ENCODE measurements at places on chromosomes 1 and 21.

GRCh38 chr1:230140221-230141020 is 73.4 kb downstream of the GALNT2 start:
- no peak for DNase-seq

DNA sequence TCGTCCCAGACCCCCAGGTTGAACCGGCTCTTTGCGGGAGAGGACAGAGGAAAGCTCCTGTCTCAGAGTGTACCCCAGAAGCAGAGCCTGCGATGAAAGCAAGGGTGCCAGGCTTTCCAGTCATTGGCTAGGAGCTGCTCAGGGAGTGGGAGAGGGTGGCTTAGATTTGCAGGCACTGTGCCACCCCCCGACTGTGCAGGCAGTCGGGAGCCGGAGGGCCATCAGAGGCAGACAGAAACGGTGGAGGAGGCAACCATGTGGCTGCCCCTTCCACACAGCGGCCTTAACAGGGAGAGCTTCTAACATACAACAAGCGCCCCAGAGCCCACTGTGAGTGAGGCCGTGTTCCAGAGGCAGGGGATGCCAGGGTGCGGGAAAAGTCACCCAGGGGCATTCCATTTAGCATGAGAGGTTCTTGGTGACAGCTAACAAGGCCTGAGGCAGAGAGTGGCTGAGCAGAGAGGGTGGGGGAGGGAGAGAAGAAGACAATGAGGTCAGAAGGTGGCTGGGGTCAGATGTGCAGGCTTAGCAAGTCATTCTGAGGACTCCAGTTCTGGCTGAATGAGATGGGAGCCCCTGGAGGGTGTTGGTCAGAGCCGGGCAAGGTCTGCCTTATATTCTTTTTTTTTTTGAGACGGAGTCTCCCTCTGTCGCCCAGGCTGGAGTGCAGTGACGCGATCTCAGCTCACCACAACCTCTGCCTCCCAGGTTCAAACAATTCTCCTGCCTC is 9.5 kb upstream of the C1orf167 start:
- no peak for DNase-seq

GRCh38 chr1:183598386-183598785 is 8.1 kb upstream of the NCF2 start:
- DNase-seq = no peak

DNA sequence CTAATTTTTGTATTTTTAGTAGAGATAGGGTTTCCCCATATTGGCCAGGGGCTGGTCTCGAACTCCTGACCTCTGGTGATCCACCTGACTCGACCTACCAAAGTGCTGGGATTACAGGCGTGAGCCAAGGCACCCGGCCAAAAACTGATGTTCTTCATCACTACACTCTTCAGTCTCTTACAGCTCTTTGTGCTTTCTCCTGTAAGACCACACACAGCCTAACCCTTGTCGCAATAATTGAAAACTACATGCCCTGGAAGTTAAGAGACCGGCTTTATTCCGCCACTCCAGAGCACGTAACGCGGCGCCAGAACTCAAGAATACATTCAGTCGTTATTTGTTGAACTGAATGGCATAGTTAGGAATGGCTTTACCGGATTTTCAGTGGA is 552 bp downstream of the GPATCH4 start:
- DNase-seq = no peak

DNA sequence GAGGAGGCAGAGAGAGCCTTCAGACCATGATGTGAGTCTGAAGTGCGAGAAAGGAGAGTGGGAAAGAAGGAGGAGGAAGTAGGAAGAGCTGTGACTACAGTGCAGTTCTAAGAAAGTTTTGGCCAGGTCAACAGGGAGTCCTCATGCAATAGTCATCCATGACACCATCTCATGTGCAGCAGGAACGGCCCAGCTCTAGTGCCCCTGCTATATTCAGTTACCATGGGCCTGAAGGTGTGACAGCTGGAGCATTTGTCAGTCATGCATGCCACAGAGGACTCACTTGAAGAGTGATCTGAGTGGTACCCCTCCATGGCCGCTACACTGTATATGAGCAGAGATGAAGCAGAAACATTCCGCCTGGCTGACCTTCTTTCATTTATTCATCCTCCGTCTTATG is 77.9 kb downstream of the OMA1 start:
- no peak for DNase-seq

GRCh38 chr1:47226121-47226838 is 5.7 kb downstream of the TAL1 start:
- DNase-seq = no peak

- DNase-seq = no peak
Measured at GRCh38 chr1:48903291-48903690, 126.6 kb upstream of the BEND5 start.

DNA sequence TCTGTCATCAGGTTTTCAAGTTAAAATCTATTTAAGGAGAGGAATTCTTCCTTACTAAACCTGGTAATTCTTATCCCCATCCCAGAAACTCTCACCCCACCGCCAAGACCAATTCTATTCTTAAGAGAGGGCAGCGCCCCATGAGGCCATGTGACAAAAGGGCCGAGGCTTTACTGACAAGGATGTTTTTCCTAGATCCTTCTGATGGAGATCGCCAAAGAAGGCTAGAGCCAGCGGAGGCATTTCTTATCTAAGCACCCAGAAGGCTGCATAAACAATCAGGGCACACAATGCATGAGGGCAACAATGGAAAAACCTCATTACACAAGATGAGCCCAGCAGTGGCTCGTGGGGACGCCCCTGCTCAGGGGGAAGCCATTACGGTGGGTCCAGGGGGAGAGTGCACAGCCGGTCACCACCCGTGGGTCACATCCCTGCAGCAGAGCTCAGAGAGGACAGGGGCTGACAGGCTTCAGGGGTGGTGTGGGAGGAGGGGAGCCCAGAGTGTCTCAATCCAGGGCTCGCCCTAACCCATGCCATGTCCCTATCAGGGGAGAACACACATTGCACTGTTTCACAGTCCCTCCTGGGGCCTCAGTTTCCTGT is 88.7 kb downstream of the ITPKB start:
- no peak for DNase-seq

Data from renal cortex interstitium (tissue), 15 donors.